ENCODE measurements at places on chromosomes 3 and 15.

- no peak for DNase-seq
Observed at GRCh38 chr15:67801142-67801541, 24.2 kb upstream of the SKOR1 start.

GRCh38 chr3:37505415-37505814, 331.0 kb upstream of the LRRFIP2 start:
- no peak for DNase-seq

DNA sequence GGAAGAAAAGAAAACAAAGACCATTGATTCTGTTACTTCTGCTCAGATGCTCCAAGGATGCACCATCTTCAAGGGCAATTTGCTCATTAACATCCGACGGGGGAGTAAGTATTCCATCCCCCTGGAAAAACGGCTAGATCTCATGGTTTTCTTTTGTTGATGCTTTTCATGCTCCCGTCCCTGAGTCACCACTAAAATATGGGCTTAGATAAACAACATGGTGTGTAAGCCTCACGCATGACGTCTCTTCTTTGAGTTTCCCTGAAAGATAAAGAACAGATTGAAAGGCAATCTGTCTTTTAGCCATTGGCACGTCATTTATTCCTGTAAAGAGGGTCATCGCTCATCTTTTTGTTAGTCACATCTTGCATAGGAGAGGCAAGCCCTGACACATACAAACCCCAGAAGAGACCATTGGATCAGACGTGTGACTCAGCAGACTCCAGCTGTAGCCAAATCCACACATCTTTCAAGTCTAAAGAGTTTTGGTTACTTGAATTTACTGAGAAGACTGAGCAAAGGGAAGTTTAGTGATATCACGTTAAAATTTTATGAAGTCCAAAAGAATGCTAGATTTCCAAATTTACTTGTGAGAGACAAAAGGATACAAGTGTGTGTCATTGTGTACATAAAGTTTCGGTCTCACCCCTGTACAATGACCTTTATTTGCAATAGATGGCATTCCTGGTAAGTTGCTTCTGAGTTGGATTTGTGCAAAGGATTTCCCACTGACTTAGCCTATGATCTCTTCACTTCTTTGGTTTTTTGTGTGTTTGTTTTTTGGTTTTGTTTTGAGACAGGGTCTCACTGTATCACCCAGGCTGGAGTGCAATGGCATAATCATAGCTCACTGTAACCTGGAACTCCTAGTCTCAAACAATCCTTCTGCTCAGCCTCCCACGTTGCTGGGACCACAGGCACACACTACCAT, 110.5 kb downstream of the PGPEP1L start:
- no peak for DNase-seq

DNA sequence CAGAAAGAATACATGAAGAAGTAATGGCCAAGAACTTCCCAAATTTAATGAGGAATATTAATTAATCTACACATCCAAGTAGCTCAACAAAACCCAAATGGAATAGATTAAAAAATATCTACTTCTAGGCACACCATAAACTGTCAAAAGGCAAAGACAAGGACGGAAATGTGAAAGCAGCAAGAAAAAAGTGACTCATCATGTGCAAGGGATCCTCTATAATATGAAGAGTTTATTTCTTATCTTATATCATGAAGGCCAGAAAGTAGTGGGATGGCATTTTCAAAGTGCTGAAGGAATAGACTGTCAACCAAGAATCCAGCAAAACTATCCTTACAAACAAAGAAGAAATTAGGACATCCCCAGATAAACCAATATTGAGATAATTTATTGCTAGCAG, 73.9 kb upstream of the PRICKLE2 start:
- no peak for DNase-seq

DNA sequence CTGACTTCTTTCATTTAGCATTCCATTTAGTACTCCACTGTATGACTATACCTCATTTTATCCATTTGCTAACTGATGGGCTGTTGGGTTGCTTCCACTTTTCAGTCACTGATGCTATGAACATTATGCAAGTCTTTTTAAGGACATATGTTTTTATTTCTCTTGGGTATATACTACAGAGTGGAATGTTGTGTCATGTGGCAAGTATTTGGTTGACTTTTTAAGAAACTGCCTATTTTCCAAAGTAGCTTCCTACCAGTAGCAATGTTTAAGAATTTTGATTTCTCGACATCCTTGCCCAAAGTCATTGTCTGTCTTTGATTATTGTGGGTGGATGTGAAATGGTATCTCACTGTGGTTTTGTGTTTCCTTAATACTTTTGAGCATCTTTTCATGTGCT, 110.1 kb upstream of the TPM1 start:
- no peak for DNase-seq

DNA sequence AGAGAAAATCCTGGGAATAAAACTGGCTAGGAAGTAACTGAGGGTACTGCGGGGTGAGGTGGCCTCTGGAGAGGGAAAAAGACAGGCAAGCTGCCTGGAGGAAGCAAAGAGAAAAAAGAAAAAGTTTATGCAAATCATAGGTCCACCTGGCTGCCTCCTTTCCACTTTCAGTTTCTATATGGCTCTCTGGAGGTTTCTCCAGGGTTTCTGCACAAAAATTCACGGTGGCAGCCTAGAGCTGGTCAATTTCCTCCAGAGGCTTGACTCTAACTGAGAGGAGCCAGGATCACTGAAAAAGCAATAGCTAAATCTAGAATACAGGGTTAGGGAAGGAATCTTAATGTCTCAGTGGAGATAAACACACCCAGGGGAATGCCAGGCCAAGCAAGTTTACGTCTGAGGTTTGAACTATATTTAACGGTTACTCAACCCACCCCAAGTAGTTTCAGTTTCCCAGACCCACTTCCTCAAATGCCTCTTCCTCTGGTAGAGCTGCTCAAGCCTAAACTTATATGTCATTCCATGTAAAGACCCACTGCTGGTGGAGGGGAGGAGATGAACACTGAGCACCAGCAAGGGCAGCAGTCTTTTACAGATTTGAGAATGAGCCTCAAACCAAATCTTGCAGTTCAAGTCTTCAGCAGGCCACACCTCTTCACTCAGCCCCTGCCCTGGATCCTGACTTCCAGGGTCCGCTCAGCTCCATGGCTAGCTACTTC, 5.7 kb downstream of the LYSMD2 start:
- DNase-seq = peak; percentile 2

DNA sequence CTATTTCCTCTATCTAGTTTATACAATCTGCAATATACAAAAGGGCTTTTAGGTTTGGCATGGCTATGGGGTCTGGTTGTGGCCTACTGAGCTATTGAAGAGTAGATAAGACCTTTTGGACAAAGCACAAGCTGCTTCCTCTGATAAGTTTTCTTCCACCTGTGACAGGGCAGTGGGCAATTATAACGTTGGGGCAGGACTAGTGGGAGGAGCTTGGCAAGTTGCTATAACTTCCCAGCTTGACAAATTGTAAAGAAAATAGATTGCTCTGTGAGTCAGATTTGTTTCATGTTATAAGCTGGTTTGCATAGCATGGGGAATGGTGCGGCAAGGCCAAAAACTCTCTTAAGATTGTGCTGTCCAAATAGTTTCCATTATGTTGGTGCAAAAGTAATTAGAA, 64.9 kb downstream of the SLC7A14 start:
- DNase-seq = no peak

DNA sequence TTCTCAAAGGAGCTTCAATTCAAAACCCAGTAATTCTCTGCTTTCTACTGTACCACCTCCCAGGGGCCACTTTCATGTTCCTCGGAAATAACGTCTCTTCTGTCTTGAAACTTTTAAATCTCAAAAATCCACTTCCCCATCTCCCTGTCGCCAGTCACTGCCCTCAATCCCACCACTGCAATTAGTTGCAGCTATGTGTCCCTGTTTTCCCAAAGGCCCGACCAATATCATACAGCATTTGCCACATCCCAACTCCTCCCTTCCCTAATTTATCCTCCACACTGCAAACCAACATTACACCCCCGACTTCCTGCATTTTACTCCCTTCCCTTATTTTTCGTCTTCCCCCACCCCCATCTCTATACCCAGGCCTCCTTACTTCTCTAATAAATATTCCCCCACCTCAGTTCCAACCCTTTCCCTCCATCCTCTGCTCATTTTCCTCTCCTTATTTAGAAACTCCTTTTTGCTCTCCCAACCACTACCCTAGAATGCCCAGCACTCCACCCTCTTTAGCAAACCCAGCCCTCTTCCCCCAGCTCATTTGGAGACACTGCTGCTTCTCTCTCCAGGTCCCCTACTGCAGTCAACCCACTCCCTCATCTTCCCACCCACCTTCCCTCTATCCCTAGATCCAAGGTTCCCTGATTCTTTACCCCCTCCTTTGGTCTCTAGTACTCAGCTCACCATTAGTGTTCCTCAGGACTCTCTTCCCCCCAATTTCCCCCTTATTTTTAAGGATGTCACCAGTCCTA, 1.1 kb downstream of the NPTN start:
- DNase-seq = no peak

GRCh38 chr3:153567011-153567410, 405.0 kb downstream of the RAP2B start:
- no peak for DNase-seq

DNA sequence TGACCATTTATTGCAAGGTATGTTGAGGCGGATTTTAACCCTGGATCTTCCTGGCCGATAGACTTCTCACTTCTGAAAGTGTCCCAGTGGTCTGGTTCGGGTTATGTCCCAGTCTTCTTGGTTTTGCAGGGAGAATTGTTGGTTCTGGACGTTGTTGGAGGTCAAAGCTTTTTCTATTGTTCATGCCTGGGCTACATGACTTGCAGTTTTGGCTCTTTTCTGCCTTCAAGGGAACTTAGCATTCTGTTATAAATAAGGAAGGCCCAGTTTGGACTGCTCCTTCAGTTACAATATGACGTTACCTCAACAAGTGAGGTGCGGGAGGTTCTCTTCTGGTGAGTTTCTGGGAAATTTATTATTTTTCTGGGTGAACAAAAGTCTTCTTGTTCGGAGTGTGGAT, 614.3 kb downstream of the DIPK2A start:
- no peak for DNase-seq

- no peak for DNase-seq
Observed at GRCh38 chr3:3799173-3800079, at the start of gene LRRN1. Gene LRRN1 (plus strand): TSS chr3:3799431. CDS start chr3:3844642, 45,211 bp downstream.

GRCh38 chr15:64905941-64906340, 5.8 kb upstream of the ANKDD1A start:
- DNase-seq = no peak

GRCh38 chr3:126267169-126267975, 87.0 kb upstream of the ALDH1L1 start:
- no peak for DNase-seq

DNA sequence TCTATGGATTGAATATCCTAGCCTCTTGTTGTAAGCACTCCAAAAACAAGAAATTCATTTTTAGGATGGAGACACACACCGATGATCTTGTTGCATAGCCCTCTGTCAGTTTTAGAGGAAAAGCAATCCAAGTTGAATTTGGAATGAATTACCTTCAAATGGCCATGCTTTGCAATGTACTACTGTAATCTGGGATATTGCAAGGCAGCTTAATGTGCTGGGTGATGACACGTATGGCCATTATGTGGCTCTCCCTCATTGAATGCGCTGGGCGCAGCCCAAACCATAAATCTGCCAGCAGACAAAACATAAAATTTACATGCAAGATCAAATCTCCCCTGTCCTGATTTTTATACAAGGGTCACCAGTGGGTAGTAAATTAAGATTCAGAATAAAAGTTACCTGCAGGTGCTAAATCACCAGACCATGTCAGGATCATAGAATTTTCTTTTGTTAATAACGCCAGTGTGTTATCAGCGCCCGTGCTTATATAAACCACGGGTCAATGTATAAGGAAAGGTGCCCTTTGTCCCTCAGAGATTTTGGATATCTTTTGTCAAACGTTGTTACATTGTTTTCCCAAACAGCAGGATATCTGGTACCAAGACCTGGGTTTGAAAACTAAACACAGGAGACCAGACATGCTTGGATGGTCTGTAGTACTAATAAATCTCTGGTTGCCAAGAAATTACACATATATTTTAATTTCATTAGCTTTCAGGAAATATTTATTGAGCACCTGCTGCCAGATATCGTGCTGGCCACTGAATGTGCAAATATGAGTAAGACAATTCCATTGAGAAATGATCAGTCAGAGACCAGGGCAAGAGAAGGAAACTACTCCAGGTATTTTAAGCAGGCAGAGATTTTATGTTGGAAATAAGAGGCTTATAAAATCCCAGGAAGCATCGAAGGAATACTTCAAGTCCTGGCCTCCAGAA, 237.1 kb downstream of the EBLN2 start:
- no peak for DNase-seq

DNA sequence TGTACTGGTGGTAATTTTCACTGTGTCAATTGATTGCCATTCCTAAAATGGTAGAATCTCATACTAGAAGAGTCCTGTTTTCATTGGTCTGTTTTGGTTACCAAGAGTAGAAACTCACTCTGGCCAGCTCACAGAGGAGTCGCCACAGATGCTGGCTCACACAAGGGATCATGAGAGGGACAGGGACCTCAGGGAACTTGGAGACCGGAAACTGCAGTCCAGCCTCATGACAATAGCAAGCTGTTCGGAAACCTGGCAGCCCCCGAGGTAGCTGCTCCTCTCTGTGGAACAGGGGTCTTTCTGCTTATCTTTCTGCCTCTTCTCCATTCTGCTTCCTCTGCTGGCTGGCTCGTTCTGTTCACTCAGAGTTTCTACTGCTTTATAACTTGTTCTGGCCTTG, 192.9 kb downstream of the PLCL2 start:
- DNase-seq = no peak

DNA sequence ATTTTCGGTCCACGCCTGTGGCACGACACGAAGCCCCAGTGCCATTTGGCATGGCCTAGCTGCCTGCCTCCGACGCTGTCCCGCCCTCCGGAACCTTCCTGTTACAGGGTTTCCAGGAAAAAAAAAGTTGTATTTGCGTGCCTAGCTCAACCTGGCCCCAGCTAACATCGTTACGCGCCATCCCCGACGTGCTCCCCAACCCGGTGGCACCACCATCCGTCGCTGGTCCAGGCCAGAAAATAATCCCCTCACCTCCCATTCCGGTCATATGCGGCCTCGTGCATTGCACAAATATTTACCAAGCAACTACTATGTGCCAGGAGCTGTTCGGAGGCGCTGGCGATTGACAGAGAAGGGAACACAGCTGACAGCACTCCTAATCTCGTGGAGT, 1.4 kb upstream of the CYP1A1 start:
- DNase-seq = peak; percentile 14

DNA sequence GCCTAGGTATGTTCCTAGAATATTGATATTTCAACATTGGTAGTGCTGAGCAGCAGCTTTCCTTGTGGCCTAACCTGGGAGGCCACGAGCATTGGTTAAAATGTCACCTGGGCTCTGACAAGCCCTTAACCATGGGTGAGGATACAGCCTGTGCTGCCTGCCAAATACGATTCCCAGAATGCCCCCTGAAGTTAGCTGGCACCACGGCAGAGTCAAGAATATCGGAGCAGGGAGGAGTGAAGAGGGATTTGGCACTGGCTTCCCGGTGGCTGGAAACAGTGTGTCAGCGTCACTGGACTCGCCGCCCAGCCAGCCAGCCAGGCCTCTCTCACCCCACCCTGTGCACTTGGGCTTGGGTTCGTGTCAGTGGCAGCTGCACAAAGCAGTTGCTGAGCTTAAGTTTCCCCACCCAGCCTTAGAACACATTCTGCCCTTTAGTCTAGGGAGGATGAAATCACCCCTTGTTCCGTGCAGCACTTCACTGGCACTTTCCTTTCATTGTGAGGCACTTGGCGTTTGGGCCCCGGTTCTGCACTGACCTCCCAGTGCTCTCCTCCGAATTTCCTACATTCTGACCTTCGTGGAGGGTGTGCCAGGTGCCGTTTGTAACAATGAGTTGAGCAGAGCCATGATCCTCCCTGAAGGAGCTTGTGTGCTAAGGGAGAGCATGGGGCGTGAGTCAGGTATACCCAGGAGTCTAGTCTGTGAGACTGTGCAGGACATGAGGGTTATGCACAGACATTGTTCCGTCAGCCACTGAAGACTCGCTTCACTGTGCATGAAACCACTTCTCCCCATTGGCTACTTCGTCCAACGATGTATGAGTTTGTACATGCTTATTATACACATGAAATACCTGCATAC, 152.8 kb upstream of the BHLHE40 start:
- DNase-seq = no peak
